ENCODE measurements at places on chromosomes 3 and 15.

GRCh38 chr3:89372456-89372855 lies 265.0 kb downstream of the EPHA3 start:
- no peak for DNase-seq
- H3K4me1 ChIP-seq, result no peaks in the 10 kb centered on the region
- H3K36me3 ChIP-seq, result no peaks in the 10 kb centered on the region
- no peak overlapping the region for H3K4me3 ChIP-seq
- no peak overlapping the region for H3K27ac ChIP-seq

GRCh38 chr3:180980611-180981010 lies 8.9 kb downstream of the DNAJC19 start:
- peaks cover 15% of the 10 kb centered on the region for H3K36me3 ChIP-seq
- no peaks in the 10 kb centered on the region for H3K4me1 ChIP-seq
- DNase-seq, result no peak

- H3K36me3 ChIP-seq, result no peaks in the 10 kb centered on the region
- no peaks in the 10 kb centered on the region for H3K27me3 ChIP-seq
- peaks cover 18% of the 10 kb centered on the region for H3K4me1 ChIP-seq
- peak overlapping the region; percentile 4 for H3K27ac ChIP-seq
Observed at GRCh38 chr3:172562871-172563865, 39.9 kb upstream of the TNFSF10 start.

GRCh38 chr3:101677436-101678286 lies 729 bp upstream of the ZBTB11 start:
- no peak for DNase-seq
- no peaks in the 10 kb centered on the region for H3K27me3 ChIP-seq
- peaks cover 21% of the 10 kb centered on the region for H3K4me1 ChIP-seq
- H3K36me3 ChIP-seq, result peaks cover 33% of the 10 kb centered on the region
- H3K4me3 ChIP-seq, result peak overlapping the region; percentile 91
- H3K27ac ChIP-seq, result peak overlapping the region; percentile 98

GRCh38 chr3:81839504-81840094 lies 78.2 kb upstream of the GBE1 start:
- no peak overlapping the region for H3K27ac ChIP-seq
- H3K4me3 ChIP-seq, result no peak overlapping the region
- H3K4me1 ChIP-seq, result peaks cover 9% of the 10 kb centered on the region
- H3K36me3 ChIP-seq, result no peaks in the 10 kb centered on the region
- H3K27me3 ChIP-seq, result no peaks in the 10 kb centered on the region

DNA sequence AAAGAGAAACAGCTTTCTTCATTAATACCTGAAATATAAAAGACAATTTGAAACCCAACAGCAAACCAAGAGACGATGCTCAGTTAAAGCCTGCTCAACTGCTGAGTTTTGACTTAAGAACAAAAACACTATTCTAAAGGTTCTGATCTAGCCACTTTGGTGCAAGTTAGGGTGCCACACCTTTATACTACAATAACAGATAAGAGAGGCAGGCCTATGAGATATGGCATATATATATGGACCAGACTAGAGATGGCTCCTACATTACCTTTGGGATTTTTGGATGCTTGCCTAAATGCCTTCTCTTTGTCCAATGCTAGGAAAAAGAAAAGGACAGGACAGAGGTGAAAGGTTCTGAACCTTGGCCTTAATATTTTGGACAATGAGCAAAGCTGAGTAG lies 68.6 kb downstream of the INO80 start:
- no peaks in the 10 kb centered on the region for H3K27me3 ChIP-seq
- no peaks in the 10 kb centered on the region for H3K4me1 ChIP-seq
- no peak overlapping the region for H3K4me3 ChIP-seq
- H3K36me3 ChIP-seq, result peaks cover 48% of the 10 kb centered on the region

DNA sequence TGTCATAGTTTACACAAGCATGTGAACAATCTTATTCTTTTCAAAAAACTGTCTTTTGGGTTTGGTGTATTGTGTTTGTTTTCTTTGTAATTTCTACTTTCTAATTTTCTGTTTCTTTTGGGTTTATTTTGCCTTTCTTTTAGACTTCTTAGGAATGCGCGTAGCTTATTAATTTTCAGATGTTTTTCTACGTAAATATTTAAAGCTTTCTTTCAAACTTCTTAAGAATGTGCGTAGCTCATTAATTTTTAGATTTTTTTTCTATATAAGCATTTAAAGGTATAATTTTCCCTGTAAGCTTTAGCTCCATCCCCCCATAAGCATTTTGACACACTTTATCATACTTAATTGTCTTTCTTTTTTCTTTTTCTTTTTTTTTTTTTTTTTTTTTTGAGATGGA lies 55.2 kb downstream of the RAD54L2 start:
- no peak overlapping the region for H3K4me3 ChIP-seq
- no peaks in the 10 kb centered on the region for H3K27me3 ChIP-seq
- H3K4me1 ChIP-seq, result peaks cover 7% of the 10 kb centered on the region
- no peak for DNase-seq

DNA sequence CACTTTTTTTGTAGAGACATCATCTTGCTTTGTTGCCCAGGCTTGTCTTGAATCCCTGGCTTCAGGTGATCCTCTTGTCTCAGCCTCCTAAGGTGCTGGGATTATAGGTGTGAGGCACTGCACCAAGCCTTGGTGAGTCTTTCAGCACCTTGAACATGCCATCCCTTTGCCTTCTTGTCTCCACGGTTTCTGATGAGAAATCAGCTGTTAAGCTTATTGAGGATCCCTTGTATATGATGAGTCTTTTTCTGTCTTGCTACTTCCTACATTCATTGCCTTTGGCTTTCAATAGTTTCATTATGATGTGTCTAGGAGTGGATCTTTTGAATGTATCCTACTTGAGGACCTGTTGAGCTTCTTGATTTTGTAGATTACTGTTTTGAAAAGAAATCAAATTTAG lies 35.9 kb upstream of the TMCC1 start:
- H3K4me3 ChIP-seq, result no peak overlapping the region
- H3K4me1 ChIP-seq, result no peaks in the 10 kb centered on the region
- H3K27ac ChIP-seq, result no peak overlapping the region
- H3K27me3 ChIP-seq, result peaks cover 10% of the 10 kb centered on the region

- H3K27ac ChIP-seq, result peak overlapping the region; percentile 92
- H3K36me3 ChIP-seq, result peaks cover 66% of the 10 kb centered on the region
- peaks cover 27% of the 10 kb centered on the region for H3K4me1 ChIP-seq
Observed at GRCh38 chr15:67185051-67185450, 69.4 kb downstream of the AAGAB start.

GRCh38 chr15:48388910-48389309 lies 57.7 kb downstream of the DUT start:
- H3K4me3 ChIP-seq, result no peak overlapping the region
- no peak overlapping the region for H3K27ac ChIP-seq
- DNase-seq, result no peak
- H3K4me1 ChIP-seq, result no peaks in the 10 kb centered on the region

DNA sequence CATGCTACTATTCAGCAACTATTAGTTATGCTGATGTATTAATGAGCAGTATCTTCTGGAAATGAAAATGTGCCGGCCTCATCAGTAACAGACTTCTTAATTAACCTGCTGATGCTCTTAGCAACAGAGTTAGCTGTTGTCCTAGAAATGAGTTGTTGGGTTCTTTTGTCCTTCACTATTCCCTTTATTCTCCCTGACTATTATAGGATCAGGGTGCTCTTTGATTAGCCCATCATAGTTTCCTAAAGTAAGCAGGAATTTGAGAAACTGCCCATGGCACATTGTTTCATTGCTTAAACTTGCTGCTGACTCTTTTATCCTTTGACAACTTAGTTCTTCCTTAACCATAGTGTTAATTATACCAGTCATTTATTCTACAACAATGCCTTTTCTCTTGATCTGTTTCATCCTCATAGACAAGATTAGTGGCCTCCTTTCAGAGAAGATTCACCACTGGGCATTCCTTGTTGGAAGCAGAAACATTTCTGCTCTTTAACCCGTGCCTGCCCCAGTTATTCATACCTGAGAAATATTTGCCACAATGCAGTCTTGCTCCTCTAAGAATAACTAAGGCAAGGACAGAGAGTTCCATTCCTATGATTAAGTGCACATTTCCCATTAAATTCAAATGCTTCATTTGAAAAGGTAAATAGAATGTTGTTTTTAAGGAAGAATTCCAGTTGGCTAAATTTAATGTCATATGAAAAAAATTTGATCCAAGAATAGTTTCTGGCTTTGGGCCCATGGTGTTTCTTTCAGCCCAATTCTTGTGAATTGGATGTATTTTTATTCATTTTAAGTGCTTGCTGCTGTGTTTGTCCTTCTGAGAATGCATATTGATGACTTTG lies 573.3 kb upstream of the TBL1XR1 start:
- peaks cover 3% of the 10 kb centered on the region for H3K36me3 ChIP-seq
- no peak for DNase-seq
- peaks cover 9% of the 10 kb centered on the region for H3K4me1 ChIP-seq
- H3K4me3 ChIP-seq, result no peak overlapping the region

- no peak for DNase-seq
- peaks cover 4% of the 10 kb centered on the region for H3K27me3 ChIP-seq
Observed at GRCh38 chr3:51176923-51177322, 208.2 kb upstream of the MANF start.

- DNase-seq, result no peak
- peaks cover 7% of the 10 kb centered on the region for H3K36me3 ChIP-seq
- H3K4me3 ChIP-seq, result peak overlapping the region; percentile 88
- H3K4me1 ChIP-seq, result peaks cover 82% of the 10 kb centered on the region
- H3K27me3 ChIP-seq, result no peaks in the 10 kb centered on the region
Observed at GRCh38 chr3:17741621-17742101, 770 bp downstream of the TBC1D5 start.

- H3K27ac ChIP-seq, result no peak overlapping the region
- H3K4me1 ChIP-seq, result peaks cover 2% of the 10 kb centered on the region
- H3K36me3 ChIP-seq, result no peaks in the 10 kb centered on the region
- no peak overlapping the region for H3K4me3 ChIP-seq
- H3K27me3 ChIP-seq, result peaks cover 5% of the 10 kb centered on the region
- no peak for DNase-seq
Observed at GRCh38 chr15:78671626-78672211, 30.7 kb upstream of the CHRNB4 start.

All from stimulated activated naive B cell treated with anti-CD40 and anti-IgM and Interleukin-4, amounts not matched to agents 10 μg/mL and 1 μg/mL and 100 μg/mL, for 72 hours (primary cell).